ENCODE measurements at places on chromosomes 5 and 9. TPM values are rescaled to one million over a fixed set of nuclear protein-coding genes. Genes with fewer than 3 reads are reported as not detected.

GRCh38 chr5:137960141-137960540 is 70.9 kb downstream of the PKD2L2 start:
- peaks cover 2% of the 10 kb centered on the region for H3K4me1 ChIP-seq
- no peaks in the 10 kb centered on the region for H3K27me3 ChIP-seq
- no peak overlapping the region for H3K27ac ChIP-seq
- H3K4me3 ChIP-seq: no peak overlapping the region
- H3K36me3 ChIP-seq: peaks cover 13% of the 10 kb centered on the region

DNA sequence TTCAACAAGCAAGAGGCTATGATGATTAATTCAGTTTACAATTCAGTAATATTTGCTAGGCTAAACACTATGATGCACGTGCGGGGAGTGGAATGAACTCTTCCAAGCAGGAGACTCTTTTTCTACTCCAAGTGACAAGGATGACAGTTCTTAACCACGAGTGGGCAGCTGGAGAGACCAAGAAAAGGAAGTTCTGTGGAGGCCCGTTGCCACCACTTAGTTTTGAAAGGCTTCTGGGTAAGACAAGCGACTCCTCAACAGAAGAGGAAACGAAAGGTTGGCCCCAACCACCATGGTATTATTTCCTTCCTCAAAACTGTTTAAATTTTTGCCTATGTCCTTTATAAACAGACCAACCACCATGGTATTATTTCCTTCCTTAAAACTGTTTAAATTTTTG is 2.8 kb downstream of the DCAF12 start:
- peak overlapping the region; percentile 73 for H3K27ac ChIP-seq
- H3K27me3 ChIP-seq: no peaks in the 10 kb centered on the region
- peak overlapping the region; percentile 94 for H3K4me3 ChIP-seq
- DNase-seq: no peak
- peaks cover 44% of the 10 kb centered on the region for H3K36me3 ChIP-seq

Gene WDR38
- not detected for total RNA-seq

GRCh38 chr5:107487056-107487542 is 183.6 kb downstream of the EFNA5 start:
- H3K27ac ChIP-seq: no peak overlapping the region
- no peak overlapping the region for H3K4me3 ChIP-seq
- no peak for DNase-seq
- peaks cover 10% of the 10 kb centered on the region for H3K27me3 ChIP-seq
- H3K36me3 ChIP-seq: peaks cover 8% of the 10 kb centered on the region
- H3K4me1 ChIP-seq: peaks cover 15% of the 10 kb centered on the region

DNA sequence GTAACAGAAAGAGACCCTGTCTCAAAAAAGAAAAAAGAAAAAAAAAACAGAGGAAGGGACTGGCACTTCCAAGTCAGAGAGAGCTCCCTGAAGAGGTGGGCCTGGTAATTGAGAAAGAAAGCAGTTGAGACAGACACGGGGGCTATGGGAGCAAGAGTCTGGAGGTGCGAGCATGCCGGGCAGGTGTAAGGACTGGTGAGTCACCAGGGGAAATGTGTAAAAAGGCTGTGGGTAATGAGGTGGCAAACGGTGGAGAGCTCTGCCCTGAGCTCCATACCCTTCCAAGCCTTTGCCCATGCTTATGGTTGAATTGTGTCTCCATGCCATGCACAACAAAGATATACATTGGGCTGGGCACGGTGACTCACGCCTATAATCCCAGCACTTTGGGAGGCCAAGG is 18.0 kb upstream of the JADE2 start:
- no peak overlapping the region for H3K27ac ChIP-seq
- H3K4me1 ChIP-seq: peaks cover 46% of the 10 kb centered on the region
- H3K4me3 ChIP-seq: no peak overlapping the region
- H3K36me3 ChIP-seq: no peaks in the 10 kb centered on the region
- DNase-seq: no peak
